ENCODE measurements at places on chromosomes 2 and 18.
A peak's percentile ranks its signal among the peaks of the same experiment; 100 is the strongest.

- DNase-seq, result no peak
These were observed 106.3 kb downstream of the ACVR1 start for GRCh38 chr2:157769856-157770255.

- no peak for DNase-seq
These were observed 55.3 kb downstream of the DTNB start for GRCh38 chr2:25617948-25618646.

GRCh38 chr2:199962203-199962602, 6.8 kb downstream of the MAIP1 start:
- DNase-seq, result no peak

- no peak for DNase-seq
These were observed 703.3 kb upstream of the PKDCC start for GRCh38 chr2:41344529-41344928.

DNA sequence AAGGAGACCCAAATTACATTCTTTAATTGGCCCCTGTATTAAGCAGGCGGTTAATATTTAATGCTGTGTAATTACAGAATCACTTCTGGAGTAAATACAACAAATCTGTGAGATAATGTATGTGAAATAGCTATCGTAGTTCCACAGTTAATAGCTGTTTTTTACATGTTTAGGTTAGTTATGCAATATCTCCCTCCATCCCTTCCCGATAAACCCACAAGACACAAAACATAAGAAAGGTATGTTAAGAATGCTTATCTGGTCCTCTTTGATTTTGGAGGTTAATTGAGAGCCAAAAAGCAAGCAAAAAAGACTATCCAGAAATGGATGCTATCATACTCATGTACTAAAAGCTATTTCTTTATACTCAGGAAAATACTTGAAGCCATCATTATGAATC, 49.1 kb downstream of the ZNF638 start:
- no peak for DNase-seq

GRCh38 chr2:190646780-190647522, 1.9 kb upstream of the NAB1 start:
- no peak for DNase-seq

DNA sequence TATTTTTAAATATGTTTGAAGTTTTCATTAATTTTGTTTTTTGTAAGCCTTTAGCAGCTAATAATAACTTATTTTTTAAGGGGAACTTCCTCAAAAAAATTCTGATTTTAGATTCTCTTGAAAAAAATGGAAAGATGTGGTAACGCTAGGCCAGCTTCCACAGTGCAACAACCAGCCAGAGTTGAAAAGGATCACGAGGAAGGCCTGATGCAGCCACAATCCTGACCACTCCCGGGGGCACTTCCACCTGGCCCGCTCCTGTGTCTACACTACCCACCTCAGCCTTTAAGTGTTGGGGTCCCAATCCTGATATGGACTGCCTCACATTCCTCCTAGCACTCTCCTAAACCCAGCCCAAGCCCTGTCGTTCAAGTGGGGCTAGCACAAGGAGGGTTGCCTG, 101.1 kb downstream of the TMEM17 start:
- no peak for DNase-seq

- DNase-seq, result peak; percentile 28
These were observed 29.5 kb upstream of the ODC1 start for GRCh38 chr2:10477443-10478297.

- no peak for DNase-seq
These were observed 64.9 kb upstream of the ZSWIM2 start for GRCh38 chr2:186913870-186914269.

GRCh38 chr2:27070653-27071276, 689 bp downstream of the OST4 start:
- DNase-seq, result no peak

- DNase-seq, result no peak
These were observed 273.8 kb downstream of the TRIB2 start for GRCh38 chr2:12990523-12990922.

GRCh38 chr2:157747695-157748370, 119.2 kb upstream of the ACVR1C start:
- no peak for DNase-seq

GRCh38 chr18:61528961-61529360, 195.7 kb downstream of the CDH20 start:
- DNase-seq, result no peak

- no peak for DNase-seq
These were observed 274.6 kb downstream of the EIPR1 start for GRCh38 chr2:3102922-3103569.

DNA sequence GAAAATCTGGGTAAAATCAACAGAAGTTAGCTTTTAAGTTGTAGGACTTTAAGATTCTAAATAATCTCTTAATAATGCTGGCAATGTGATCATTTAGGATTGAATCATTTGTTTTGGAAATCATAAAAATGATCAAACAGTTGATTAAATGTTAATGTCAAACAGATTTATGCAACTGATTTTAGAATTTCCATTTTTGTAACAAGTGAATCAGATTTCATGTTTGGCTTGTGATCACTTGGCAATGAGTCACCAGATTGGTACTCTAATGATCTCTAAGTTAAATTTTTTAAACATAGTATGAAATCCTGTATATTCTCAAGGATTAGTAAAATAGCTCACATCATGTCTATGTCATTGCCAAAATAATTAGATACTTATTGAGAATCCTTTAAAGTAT, 50.1 kb upstream of the UNC80 start:
- DNase-seq, result no peak

GRCh38 chr2:209990838-209991237, 11.6 kb upstream of the RPE start:
- DNase-seq, result no peak

- no peak for DNase-seq
These were observed 66.7 kb downstream of the CDC42EP3 start for GRCh38 chr2:37604716-37605115.

DNA sequence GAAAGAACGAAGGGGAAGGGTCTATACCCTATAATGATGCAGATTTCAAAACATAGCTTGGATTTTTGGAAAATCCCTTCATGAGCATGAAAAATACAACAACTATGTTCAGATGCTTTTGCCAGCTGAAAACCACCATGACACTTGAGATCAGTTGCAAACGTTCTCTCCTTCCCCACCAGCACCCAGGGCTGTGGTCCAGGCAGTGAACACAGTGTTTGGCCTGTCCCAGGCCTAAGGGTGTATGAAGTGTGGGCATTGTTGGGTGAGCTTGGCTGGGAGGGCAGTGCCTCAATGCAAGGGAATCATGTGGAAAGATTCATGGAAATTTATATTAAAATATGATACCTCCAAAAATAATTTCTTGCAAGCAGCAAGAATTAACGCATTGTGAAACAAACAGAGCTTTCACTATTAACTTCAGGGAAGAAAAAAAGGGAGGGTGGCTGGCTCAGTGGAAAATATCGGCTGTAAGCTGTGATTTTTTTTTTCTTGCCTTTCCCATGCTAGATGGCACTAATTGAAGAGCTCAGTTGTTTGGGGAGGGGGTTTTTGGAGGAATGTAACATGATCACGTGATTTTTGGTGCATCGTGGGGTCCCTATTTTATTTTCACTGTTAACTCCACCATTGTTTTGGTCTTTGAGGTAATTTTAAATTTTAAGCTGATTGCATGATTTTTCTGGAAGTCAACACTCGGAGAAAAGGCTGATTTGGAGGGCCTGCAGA, 52.0 kb downstream of the CDC42EP3 start:
- no peak for DNase-seq

DNA sequence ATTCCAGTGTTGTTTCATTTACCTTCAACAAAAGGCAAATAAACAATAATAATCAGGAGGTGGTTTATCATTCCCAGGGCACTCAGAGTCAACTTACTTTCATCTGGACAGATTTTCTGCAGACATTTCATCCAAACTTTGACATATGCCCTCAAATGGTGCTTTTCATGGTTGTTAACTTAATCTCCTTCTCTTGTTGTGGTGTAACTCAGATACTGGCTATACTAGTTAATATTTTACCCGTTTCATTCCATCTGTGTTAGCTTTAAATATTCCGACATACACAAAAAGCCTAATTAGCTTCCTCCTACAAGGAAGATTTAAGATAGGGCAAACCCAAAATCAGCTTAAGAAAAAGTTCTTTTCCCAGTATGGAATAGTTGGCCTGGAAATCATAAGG, 44.4 kb upstream of the RPE start:
- no peak for DNase-seq

GRCh38 chr2:28643911-28644334, 107.7 kb upstream of the PPP1CB start:
- DNase-seq, result no peak

DNA sequence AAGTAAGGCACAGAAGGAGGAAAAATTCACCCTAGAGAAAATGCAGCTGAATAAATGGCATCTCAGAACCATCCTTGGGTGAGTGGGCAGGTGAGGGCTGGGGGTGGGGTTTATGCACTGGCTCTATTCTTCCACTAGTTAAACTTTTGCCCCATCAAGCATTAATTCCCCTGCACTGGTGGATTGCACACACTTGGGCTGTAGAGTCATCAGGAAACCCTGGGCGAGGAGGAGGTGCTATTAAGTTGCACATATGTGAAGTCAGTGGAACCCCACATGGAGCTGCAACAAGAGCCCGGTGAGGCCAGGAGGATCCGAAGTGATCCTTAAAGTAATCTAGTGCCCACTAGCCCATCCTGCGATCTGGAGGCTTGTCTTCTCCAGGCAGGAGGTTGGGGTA, 6.8 kb upstream of the DNAJB2 start:
- no peak for DNase-seq

- no peak for DNase-seq
These were observed 110.8 kb downstream of the MCFD2 start for GRCh38 chr2:46804794-46805193.

- DNase-seq, result no peak
These were observed 41.6 kb upstream of the NT5C1B start for GRCh38 chr2:18630941-18631340.

DNA sequence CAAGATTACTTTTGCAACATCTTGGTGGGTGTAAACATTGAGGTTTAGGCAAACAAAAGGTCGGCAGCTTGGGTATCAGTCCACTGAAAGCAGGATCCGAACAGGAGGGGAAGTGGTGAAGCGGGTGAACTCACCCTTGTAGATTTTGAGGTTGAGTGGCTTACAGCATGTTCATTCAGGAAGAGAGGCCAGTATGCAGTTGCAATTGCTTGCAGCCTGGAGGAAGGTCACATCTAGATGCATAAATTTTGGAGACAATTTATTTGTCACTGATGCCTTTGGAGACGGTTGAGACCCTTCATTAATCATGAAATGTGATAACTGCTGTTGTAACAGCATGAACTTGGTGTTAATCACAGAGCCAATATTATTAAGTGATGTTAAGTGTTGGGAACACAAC, 131.1 kb downstream of the LTBP1 start:
- DNase-seq, result no peak

DNA sequence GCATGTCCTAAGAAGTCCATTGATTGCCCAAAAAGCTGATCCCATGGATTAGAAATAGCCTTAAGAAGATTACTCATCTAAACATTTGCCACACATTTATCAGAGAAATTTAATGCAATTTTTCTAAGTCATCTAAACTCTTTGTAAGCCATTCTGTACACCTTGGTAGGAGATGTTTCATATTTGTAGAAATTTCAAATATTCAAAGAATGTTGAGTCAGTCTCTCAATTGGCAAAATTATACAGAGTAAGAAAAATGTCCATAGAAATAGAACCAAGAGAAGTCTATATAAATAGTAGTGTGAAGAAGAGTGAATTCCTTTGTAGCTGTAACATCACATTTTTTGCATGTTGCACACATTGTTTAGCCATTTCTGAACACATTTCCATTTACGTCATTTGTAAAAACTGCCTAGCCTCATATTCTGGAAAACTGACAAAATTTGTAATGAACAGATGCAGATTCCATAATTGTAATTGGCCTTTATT, 128.6 kb downstream of the MSTN start:
- no peak for DNase-seq

DNA sequence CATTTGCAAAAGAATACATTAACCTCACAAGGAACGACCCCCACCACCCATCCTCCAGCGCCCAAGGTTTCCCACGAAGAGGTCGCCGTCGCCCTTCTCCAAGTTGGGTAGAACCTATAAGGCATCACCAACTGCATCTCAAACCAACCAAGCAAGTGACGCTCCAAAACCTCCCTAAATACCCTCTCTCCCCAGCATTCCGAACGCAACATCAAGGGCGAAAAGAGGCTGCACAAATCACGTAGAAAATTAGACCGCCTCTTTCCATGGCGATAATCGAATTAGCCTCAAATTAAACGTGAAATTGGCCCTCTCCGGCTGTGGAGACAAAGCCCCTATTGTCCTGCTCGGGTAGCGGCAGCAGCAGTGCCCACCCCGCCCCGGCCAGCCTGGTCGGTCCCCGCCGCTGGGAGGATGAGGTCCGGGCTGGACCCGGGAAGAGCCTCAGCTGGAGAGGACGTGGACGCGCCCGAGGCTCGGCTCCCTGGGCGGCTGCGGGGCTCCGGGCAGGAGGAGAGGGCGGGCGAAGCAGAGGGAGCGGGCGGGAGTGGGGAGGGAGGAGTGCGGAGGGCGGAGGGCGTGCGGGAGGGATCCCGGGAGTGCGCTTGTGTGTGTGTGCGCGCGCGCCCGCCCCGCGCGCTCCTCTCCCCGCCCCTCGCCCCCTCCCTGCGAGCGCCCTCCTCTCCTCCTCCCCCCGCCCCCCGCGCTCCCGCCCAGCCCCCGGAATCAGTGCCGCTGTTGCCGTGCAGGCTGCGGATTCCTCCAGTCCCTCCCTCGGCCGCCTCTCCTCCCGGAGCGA, at the start of gene SPTBN1:
TSS of gene SPTBN1 (plus strand) at position 765 of the 799 bp plus-strand sequence. CDS start 70,092 bp downstream, outside the sequence.
- DNase-seq, result peak; percentile 28
